Stimulated activated CD4-positive, alpha-beta T cell treated with anti-CD3 and anti-CD28 coated beads, Interleukin-4, amount 100 ng/mL, for 1 hour (primary cell): ENCODE measurements at places on chromosomes 12 and 14.
A peak's percentile ranks its signal among the peaks of the same experiment; 100 is the strongest.

GRCh38 chr12:68636268-68636667, 25.6 kb downstream of the RAP1B start:
- DNase-seq = no peak

- DNase-seq = no peak
These were observed 88.3 kb upstream of the AMN1 start for GRCh38 chr12:31817120-31817519.

DNA sequence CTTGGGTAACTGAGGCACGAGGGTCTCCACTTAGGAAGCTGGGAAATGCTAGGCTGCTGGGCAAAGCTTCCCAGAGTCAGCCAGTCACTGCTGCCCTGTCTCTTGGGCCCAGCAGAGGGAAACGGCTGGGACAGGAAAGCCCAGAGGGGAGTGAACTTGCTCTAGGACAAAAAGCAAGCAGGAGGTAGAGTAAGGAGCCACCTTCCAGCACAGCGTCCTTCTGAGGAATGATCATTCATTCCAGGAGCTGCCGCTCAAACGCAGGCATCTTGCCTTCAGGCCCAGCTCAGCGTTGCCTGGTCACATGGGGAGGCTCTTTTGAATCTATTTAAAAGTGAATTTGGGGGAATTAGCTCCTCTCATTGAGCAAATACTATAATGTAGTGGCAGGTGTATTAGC, 118.6 kb downstream of the CRACR2A start:
- no peak for DNase-seq

- no peak for DNase-seq
These were observed 5.7 kb upstream of the SERPINA1 start for GRCh38 chr14:94394025-94394493.

DNA sequence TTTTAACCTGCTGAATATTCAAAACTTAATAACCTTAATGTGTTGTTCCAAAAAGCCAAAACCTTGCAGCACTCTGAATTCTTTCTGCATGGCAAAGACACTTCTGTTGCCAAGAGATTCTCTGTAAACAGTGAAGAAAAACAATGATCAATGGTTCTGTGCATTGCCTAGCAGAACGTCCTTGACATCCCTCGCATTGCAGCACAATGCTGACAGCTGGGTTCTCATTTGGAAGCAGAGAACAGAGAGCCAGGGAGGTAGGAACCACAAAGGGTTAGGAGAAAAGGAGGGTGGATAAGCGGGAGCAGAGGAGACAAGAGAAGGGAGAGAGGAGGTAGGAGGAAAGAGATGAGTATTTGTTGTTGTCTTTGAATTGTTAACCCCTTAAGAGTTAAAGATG, 501.1 kb downstream of the NAV3 start:
- DNase-seq = no peak

GRCh38 chr14:63672417-63673180, 30.9 kb upstream of the WDR89 start:
- DNase-seq = no peak

GRCh38 chr14:87231336-87232026, 761.5 kb downstream of the GALC start:
- DNase-seq = no peak

GRCh38 chr12:462936-463705, 3.4 kb downstream of the B4GALNT3 start:
- DNase-seq = no peak

DNA sequence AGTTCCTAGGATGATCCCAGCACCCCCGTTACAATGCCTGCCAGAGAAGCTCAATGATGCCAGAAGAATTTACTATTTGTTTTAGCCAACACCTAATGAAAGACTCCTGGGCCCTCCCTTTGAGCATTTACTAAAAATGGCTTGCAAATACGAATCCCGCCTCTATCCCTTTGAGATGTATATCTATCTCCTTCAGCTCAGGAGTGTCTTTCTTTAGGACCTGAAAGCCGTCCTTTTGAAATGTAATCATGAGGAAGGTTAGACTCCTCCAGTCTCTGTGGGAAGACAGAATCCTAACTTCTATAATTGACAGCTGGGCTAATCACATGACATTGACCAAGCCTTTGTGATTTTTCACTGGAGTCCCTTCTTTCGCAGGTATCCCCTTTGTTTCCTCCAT, 19.2 kb upstream of the DYNC1H1 start:
- DNase-seq = no peak

DNA sequence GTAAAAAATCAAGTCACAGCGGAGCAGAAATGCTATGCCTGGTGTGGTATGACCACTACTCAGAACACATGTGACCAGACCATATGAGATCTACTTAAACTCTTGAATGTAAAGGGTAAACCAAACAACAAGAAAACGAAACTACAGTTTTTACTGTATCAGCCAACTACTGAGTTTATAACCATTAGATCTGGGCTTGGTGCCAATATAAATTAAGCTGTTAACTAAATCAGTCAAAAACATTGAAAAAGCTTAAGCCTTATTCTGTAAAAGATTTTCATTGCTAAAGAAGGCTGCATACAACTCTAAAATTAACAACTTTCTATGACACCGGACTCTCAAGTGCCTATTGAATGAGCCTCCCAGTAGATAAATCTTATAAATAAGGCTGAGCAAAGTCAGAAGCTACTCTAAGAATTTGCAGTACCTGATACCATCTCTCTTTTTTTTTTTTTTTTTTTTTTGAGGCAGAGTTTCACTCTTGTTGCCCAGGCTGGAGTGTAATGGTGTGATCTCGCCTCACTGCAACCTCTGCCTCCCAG, 35.4 kb downstream of the SPTLC2 start:
- DNase-seq = no peak

DNA sequence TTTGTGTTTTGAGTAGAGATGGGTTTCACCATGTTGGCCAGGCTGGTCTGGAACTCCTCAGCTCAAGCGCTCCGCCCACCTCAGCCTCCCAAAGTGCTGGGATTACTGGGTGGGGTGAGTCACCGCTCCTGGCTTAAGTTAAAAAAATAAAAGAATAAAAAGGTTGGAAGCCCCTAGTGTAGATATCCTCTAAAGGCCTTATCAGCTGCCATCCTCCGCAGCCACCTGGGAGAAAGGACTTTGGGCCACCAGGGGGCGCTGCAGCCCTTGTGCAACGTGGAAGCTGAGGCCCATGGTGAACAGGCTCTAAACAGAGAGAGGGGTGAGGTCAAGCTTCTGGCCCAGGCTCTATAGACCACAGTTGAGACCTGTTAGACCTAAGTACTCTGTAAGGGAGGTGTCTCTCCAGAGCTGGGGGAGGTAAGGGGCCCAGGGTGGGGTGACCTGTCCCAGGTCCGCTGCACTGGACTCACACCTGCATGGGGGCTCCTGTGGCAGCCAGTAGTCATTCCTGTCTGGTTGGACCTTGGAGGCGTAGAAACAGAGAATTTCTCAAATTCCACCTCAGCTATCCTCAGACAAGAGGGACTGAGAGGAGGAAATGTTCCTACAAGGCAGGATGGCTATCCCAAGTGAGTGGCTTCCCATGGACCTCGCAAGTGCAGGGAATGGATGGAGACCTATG, 14.0 kb upstream of the RACGAP1 start:
- DNase-seq = peak; percentile 90

DNA sequence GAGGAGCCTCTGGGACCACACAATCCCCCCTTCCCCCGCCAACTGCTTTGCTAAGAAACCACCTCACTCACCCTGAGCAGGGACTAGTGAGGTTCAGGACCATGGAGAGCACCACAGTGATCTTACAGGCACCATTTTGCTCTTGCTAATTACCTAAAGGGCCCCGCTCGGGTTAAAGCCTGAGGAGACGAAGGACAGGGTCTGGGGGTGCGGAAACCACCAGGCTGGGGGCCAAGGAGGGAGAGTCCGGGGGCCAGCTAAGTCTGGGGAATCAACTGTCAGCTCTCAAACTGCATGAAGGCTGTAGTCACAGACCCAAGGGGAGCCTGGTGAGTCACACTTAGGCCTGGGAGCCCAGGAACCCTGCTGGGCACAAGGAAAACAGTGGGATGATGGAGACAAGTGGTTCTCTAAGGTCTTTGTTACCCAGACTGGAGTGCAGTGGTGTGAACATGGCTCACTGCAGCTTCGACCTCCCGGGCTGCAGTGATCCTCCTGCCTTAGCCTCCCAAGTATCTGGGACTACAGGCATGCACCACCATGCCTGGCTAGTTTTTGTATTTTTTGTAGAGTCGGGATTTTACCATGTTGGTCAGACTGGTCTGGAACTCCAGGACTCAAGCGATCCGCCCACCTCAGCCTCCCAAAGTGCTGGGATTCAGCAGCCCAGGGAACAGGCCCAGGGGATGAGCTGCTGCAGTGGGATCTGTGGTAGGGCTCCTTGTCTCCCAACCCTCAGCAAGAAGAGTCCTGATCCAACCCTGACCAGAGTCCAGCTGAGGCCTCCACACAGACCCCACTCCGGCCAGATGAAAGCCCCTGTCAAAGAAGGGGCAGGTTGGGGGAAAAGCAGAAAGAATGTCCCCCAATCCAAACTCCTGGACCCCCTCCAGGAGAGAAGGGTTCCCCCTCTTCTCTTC, 98.8 kb downstream of the CALM1 start:
- peak; percentile 15 for DNase-seq

DNA sequence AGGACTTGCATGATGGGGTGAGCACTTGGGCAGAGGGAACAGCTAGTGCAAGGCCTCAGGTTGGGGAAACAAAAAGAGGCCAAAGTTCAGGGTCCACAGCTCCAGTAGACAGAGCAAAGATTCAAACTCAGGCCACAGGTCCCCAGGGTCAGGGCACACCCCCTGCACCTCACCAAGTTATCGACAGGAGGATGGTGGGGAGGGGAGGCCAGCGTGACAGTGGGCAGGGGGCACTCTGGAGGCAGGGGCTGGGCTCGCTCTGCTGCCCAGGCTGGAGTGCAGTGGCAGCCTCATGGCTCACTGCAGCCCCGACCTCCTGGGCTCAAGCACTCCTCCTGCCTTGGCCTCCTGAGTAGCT, 32.4 kb upstream of the ULK1 start:
- no peak for DNase-seq

DNA sequence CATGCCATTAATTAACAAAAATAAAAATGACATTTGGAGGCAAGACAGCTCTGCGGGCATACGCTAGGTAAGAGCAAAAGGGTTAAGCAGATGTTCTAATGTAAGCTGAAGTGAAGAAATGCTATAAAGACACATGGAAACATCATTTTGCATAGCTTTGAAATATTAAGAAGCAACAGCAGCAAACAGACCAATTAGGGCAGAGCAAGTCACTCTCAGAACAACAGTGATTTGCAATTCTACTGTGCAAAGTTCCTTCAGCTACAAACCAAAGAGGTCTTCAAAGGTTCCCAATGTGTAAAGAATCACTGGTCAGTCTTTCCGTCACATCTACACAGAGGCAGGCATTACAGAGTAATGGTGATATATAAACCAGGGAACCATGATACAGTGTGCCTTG, 68.2 kb downstream of the PAPLN start:
- no peak for DNase-seq

- DNase-seq = no peak
These were observed 1.4 kb downstream of the APAF1 start for GRCh38 chr12:98646294-98647090.

- DNase-seq = no peak
These were observed 99.1 kb upstream of the MED13L start for GRCh38 chr12:116376354-116377193.

DNA sequence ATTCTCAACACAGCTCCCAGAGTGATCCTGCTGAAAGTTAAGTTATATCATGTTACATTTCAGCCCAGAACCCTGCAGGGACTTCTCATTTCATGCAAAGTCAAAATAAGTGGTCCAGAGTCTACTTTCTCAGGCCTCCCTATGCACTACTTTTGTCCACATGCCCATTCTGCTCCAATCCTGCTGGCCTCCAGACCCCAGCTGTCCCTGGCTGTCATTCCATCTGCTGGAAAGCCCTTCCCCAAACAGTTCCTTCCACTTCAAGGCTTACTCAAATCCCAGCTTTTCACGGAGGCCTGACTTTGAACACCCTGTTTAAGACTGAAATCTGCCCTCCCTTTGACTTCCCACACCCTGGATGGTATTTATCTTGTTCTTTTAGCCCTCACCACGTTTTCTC, 109.8 kb upstream of the DNM1L start:
- DNase-seq = no peak

- DNase-seq = no peak
These were observed 190.4 kb upstream of the DIO3 start for GRCh38 chr14:101370593-101371569.

- DNase-seq = no peak
These were observed 84.7 kb downstream of the CMAS start for GRCh38 chr12:22130671-22131070.

- no peak for DNase-seq
These were observed 45.6 kb downstream of the USP15 start for GRCh38 chr12:62305778-62306177.
